ENCODE measurements at places on chromosomes 1 and 21. TPM values are rescaled to one million over a fixed set of nuclear protein-coding genes. Genes with fewer than 3 reads are reported as not detected.

DNA sequence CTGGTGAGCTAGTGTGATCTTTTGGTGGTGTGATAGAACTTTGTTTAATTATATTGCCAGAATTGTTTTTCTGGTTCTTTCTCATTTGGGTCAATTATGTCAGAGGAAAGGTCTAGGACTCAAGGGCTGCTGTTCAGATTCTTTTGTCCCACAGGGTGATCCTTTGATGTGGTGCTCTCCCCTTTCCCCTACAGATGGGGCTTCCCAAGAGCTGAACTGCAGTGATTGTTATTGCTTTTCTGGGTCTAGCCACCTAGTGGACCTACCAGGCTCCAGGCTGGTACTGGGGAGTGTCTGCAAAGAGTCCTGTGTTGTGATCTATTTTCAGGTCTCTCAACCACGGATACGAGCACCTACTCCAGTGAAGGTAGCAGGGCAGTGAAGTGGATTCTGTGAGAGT lies 25.9 kb upstream of the CD84 start:
- no peak for DNase-seq

DNA sequence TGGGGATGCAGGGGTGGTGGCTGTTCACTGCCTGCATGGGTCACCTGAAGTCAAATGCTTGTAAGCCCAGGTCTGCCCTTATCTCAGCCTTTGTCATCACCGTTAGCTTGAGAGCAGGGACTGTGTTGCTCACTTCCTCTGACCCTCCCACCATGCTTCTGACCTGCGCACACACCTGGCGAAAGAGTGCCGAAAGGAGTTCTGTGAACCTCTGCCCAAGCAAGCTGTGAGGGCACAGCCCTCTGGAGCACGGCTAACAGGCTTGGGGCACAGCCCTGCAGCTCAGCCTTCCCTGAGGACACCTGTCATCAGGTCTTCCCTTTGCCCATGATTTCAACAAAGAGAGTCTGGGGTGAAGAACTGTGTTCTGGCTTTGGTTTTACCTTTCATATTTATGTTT lies 93.8 kb downstream of the SUSD4 start:
- DNase-seq = no peak

GRCh38 chr1:29392486-29393450 lies 156.4 kb downstream of the PTPRU start:
- DNase-seq = no peak

SH2D2A gene
- 0.19 TPM for polyA plus RNA-seq

GRCh38 chr1:186689907-186690306 lies 9.7 kb upstream of the PTGS2 start:
- no peak for DNase-seq

DNA sequence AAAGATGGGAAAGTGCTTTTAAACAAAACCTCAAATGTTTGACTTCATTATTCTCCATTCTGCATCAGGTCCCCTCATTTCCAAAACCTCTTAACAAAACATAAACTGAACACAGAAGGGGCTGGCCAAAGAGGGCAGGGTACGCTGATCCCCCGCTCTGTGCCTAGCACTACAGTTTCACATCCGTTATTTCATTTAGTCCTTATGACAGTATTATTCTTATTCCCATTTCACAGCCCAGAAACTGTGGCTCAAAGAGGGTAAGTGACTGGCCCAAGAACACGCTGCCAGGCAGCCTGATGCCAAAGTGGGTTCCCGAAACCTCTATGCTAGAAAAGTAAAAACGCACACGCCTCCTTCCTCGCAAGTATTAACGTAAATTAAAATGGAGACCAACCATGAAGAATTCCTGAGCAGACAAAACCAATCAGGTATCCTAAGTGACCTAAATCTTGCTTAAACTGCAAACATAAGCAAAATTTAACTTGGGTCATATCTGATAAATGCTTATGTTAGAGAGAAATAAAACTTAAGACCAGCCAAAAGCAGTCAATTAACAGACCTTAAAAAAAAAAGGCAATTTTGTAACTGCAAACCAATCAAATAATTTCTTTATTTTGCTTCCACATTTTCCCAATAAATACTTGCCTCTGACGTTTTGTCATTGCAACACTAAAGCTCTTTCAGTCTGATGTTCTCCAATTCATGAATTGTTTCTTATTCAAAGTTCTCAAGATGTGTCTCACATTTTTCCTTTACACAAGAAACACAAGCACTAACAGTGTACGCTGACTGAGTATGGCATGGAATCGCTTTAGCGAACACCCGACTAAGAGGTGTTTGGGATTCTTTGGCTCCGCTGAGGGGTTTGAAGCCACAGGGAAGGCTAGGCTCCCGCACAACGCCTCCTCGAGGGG lies 653 bp downstream of the CASP9 start:
- DNase-seq = peak; percentile 41

DNA sequence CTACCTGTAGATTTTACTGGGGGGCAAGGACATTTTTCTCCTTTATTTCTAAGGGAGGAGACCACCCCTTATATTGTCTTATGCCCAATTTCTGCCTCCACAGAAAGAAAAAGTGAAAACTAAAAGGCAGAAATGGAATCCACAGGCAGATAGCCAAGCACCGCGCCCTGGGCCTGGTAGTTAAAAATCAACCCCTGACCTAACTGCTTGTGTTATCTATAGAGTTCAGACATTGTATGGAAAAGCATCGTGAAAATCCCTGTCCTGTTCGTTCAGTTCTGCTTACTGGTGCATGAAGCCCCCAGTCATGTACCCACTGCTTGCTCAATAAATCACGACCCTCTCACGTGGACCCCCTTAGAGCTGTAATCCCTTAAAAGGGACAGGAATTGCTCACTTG lies 33.7 kb upstream of the IL6R start:
- no peak for DNase-seq

DNA sequence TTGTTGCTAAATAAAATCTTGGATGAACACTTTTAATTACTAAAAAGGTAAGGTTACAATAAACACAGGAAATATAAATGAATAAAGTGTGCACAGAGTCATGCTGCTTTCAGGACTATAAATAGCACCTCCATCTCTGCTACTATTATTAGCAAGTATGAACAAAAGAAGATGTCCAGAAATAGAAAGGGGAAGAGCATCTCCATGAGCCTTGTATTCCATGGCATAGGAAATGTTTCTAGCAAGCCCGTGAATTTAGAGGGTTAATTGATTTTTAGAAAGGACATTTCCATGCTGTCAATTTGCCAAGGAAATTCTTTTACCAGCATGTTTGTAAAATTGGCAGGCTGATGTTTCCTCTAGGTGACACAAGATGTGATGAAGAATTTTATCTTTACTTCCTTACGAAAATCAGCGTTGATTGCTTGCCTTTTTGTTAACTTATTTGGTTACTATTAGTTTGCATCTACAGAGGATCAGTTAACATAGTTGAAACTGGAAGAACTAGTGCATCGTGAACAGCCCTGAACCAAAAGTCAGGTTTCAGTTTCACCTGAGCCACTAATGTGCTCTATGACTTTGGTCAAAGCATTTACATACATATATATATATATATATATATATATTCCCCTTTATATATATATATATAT lies 45.3 kb downstream of the NR5A2 start:
- DNase-seq = no peak

DNA sequence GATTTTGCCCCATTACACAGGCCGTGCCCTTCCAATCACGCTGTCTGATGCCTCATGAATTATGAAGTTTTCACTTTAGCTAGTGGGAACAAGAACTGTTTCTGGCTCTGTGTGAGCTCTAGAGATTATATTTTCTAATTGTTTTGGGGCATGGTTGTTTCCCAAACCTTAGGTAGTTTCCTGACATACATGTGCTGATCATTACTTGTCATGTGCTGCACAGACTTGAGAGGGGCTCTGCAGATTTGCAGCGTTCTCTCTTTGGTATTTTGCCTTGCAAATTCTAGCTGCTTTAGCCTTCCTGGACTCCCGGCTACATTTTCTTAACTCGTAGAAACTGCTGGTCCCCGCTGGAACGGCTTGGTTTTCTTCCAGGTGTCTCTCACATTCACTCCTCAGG lies 142.1 kb upstream of the IVNS1ABP start:
- DNase-seq = no peak

TSSK3 gene
- 0.78 TPM for polyA plus RNA-seq

- DNase-seq = no peak
These were observed 5.4 kb upstream of the TNFRSF4 start for GRCh38 chr1:1219341-1219740.

DIRAS3 gene
- polyA plus RNA-seq = 66.5 TPM

- DNase-seq = peak; percentile 98
These were observed at the start of gene LAMTOR2 for GRCh38 chr1:156054500-156055280. TSS of gene LAMTOR2 (plus strand) at chr1:156054782. CDS start at chr1:156054890, 108 bp downstream.

MAB21L3 gene
- not detected for polyA plus RNA-seq

- DNase-seq = no peak
These were observed 1.3 kb downstream of the SMG5 start for GRCh38 chr1:156281281-156281680.

GRCh38 chr1:200128944-200129879 lies 101.7 kb downstream of the NR5A2 start:
- no peak for DNase-seq

OR6N1 gene
- polyA plus RNA-seq = not detected

VANGL2 gene
- polyA plus RNA-seq = 7.1 TPM

TRABD2B gene
- polyA plus RNA-seq = 1.1 TPM

GRCh38 chr1:39707506-39707905 lies 16.3 kb upstream of the HPCAL4 start:
- DNase-seq = no peak

- DNase-seq = no peak
These were observed 39.1 kb downstream of the TYW3 start for GRCh38 chr1:74771913-74772515.

- peak; percentile 21 for DNase-seq
These were observed 8.6 kb upstream of the MT1HL1 start for GRCh38 chr1:237012788-237013383.

DNA sequence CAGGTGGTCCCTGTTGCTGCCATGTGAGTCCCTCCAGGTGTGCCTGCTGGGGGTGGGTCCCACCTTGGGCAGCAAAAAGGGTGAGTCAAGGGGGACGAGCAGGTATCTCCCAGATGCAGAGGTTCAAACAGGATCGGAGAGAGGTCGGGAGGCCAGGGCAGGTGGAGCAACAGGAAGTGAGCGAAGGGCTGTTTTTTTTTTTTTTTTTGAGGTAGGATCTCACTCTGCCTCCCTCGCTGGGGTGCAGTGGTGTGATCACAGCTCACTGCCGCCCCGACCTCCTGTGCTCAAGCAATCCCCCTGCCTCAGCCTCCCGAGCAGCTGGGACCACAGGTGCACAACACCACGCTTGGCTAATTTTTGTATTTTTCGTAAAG lies 39.4 kb downstream of the SLC2A7 start:
- no peak for DNase-seq

DNA sequence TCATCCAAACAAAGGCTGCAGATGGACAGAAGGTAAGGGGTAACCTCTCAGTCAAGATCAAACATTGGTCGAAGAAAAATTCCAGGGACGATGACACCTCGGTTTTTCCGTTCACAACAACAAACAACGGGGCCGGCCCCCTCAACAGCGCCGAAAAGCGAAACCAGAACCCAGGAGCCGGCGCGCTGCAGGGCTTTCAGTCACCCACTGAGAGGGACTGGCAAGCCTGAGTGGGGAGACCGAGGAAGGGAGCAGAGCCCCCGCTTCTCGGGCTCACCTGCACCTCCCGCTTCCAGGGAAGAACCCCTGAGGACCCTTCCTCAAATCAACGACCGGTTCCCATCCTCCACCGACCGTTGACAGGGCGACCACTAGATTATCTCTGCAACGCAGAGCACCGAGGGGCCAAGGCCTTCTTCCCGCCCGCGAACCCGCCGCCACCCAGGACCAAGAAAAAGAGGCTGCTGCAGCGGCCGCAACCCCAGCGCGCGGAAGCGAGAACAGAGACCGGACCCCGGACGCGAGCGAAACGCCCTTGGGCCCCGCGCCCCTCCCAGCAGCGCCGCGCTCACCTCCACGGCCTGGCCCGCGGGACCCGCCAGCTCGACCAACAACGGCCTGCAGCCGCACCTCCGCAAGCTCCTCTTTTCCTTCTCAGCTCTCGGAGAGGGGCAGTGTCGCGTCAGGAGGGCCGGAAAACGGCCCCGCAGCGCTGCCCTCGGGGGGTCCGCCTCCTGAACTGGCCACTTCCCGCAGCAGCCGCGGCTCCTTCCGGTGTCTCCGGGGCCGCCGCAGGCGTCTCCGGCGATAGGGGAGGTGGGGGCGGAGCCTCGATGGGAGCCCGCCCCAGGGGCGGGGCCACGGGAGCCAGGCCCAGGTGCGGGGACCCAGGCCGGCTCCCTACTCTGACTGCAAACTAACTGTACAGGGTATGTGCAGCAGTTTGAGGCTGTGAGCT lies at the start of gene USP33:
USP33 (minus strand) TSS at position 782 of the 958 bp plus-strand sequence. CDS start 18,155 bp downstream, outside the sequence.
- peak; percentile 89 for DNase-seq

BLZF1 gene
- 13.8 TPM for polyA plus RNA-seq

- DNase-seq = no peak
These were observed 34.3 kb downstream of the CASZ1 start for GRCh38 chr1:10762153-10762523.

DNA sequence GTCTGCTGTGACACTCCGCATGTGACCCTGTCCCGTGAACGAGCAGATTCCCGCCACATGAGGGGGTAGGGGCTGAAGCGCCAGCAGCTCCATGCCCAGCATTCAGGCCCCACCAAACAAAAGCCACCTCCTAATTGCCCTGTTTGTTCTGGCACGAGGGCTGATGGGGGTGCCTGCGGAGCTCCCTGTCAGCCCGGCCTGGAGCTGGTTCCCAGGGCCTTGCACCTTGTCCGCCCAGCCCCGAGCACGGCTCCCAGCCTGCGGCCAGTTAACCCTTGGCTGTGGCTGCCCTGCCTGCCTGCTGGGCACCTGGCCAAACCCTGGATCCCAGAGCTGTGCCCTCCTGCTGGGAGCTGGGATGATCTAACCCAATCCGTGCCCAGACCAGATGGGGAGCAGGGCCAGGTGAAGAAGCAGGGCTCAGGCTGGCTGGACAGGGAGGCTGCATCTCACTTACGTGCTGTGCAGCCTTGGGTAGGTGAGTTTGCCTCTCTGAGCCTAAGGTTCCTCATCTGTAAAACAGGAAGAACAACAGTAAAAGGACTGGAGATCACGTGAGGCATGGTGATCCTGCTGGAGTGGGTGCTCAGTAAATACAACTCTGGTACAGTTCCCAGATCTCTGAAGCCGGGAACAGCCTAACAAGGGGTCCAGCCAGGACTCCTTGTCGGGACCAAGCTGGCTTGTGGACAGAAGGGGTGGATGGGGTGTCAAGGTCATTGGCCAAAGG lies 110.9 kb upstream of the IFFO2 start:
- peak; percentile 50 for DNase-seq

CELA2B gene
- not detected for polyA plus RNA-seq

TIAM1 gene
- polyA plus RNA-seq = 5.8 TPM

- DNase-seq = no peak
These were observed 10.8 kb downstream of the LRRC8D start for GRCh38 chr1:89831462-89832120.

RPE65 gene
- not detected for polyA plus RNA-seq

PTPRU gene
- 16.2 TPM for polyA plus RNA-seq

- DNase-seq = no peak
These were observed 113.4 kb downstream of the HUNK start for GRCh38 chr21:31986035-31986856.

GRCh38 chr1:37850352-37850955 lies 8.9 kb downstream of the MTF1 start:
- no peak for DNase-seq

DNA sequence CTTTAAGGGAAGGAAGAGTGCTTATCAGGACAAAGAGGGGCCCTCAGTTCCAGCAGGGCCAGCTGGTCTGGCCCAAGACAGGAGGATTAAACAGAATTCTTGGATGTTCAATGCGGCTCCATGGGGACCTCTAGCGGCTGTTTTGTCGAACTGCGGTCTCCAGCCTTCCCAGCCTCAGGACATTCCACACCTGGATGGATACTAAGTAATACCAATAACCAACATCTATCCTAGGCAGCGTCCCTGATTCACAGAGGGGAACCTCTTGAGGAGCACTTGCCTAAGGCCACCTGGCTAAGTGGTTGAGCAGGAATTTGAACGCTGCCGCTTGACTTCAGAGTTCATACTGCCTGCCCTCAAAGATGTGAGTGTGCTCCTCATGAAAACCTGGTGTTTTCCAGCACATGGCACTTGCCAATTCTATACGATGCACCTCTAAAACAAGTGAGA lies 15.5 kb upstream of the CD247 start:
- DNase-seq = peak; percentile 69
